Hematopoietic multipotent progenitor cell treated with erythropoietin and hydrocortisone succinate and interleukin-3 and kit ligand, for 17 days (in vitro differentiated cells): ENCODE measurements at places on chromosomes 2 and 18.

DNA sequence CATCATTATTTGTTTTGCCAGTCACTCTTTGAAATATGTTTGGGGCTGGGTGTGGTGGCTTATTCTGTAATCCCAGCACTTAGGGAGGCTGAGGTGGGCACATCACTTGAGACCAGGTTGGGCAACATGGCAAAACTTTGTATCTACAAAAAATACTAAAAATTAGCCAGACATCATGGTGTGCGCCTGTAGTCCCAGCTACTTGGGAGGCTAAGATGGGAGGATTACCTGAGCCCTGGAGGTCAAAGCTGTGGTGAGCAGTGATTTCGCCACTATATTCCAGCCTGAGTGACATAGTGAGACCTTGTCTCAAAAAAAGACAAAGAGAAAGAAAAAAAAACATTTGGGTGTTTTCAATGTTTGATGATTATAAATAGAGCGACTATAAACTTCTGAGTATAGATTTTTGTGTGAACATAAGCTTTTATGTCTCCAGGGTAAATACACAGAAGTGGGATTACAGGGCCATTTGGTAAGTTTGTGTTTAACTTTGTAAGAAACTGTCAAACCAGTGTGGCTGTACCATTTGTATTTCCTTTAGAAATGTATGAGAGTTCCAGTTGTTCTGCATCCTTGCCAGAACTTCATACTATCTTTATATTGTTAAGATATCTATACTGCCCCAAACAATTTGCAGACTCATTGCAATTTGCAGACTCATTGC is 15.8 kb downstream of the BIRC6 start:
- no peak for DNase-seq

- DNase-seq, result peak; percentile 21
Measured at GRCh38 chr18:657311-658000, at the start of gene TYMS. TSS of gene TYMS (plus strand) at chr18:657653. CDS start at chr18:657743, 90 bp downstream.

- peak; percentile 64 for DNase-seq
Measured at GRCh38 chr2:197777823-197778407, 7.2 kb downstream of the BOLL start.

DNA sequence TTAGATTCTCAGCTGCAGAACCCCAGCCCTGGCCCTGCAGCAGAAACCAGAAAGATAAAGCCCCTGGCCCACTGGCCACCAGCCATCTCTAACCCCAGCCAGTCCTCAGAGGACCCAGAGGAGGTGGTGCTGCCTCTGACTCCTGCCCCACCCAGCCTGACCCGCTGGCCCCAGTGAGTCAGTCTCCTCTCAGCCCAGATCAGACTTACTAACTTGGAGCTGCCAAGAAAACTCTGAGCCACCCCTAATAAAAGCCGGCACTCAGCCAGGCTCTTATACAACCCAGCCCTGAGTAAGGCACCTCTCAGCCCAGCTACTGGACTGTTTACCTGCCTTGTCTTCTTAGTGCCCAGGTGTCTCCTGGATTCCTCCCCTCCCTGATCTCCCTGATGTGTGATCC is 2.0 kb downstream of the SLC14A2 start:
- DNase-seq, result no peak

DNA sequence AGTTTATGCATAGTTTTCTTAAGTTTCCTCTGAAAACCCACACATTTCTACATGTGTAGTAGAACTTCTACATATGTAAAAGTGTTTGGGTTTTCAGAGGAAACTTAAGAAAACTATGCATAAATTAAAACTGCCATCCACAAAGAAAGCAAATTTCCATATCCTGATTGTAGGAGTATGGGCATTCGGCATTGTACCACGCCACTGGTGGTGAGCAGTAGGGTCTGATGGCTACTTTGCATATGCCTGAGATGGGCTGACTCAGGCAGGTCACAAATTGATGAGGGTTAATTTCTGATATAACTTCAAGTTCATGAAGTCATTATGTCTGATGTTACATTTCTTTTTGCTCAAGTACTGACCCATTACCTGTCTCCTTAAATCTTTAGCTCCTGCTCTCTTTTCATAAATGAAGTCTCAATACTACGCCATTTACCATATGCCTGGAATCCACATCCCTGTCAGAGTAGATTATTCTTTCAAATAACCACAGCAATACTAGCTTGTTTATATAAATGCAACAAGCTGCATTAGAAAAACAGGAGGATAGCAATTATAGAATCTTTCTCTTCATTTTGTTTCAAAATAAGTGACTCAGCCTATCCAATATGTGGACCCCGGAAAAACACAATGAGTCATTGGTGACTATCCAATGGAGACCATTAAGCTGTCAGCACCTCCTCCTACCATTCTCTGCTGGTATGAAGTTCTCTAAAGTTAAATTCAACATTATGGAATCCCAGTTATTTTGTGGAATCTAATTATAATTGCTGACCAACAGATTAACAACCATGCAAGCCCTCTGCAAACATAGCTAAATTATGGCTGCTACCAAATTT is 355.2 kb upstream of the UBE2E3 start:
- DNase-seq, result no peak

DNA sequence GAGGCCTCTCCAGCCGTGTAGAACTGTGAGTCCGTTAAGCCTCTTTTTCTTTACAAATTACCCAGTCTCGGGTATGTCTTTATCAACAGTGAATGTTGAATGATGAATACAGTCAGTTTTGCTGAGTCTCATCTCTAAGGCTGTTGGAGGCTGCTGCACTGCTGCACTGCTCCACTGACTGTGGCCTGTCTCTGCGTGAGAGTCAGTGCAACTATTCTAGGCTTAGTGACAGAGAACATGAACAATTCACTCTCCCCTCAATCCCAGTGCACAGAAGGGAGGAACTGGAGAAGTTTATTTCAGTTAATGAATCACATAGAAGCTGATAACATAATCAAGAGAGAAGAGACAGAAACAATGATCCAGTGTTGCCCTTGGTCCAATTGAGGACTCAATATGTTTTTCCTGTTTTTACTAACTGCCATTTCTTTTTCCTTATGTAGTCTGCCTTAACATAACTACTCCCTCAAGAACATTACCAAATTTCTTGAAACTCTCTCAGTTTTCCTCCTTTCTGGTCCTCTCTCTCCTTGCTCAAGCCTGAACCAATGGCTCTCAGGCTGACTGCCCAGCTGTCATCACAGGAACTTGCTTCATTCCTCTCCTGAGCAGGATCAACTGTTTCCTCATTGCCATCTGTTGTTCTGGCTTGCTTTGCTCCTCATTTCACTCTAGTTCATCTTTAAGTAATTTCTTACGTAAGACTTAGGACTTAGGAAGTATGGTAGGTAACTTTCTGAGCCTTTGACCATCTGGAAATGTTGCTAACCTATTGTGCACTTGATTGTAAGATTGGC is 483.2 kb downstream of the METTL4 start:
- no peak for DNase-seq

DNA sequence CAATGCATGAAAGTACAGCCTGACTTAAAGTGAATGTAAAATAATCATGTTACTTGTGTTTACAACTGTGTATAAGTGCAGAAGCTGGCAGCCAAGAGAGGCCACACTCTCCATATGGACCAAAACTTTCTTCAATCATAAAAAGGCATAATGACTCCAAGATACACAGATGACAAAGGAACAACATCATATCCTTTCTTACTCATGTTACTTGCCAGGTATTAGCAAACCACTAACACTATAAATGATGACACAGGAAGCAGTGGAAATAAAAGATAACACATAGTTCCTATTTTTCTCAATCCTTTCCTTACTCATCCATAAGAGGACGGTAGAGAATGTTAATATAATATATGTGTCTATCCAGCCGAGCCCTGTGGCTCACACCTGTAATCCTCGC is 400.0 kb upstream of the CDH2 start:
- DNase-seq, result no peak

DNA sequence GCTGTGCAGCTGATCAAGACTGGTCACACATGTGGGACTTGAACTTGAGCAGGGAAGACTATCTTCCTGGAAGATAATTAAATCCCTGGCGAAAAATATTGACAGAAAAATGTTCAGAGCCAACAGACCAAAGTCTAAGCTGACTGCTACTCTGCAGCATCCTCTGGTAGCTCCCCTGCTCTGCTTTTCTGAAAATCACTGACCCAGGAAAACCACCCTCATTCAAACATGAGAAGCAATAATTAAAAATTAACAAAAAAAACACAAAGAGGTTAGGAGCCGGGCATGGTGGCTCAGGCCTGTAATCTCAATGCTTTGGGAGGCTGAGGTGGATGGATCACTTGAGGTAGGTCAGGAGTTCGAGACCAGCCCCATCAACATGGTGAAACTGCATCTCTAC is 151.9 kb downstream of the SCG2 start:
- no peak for DNase-seq

DNA sequence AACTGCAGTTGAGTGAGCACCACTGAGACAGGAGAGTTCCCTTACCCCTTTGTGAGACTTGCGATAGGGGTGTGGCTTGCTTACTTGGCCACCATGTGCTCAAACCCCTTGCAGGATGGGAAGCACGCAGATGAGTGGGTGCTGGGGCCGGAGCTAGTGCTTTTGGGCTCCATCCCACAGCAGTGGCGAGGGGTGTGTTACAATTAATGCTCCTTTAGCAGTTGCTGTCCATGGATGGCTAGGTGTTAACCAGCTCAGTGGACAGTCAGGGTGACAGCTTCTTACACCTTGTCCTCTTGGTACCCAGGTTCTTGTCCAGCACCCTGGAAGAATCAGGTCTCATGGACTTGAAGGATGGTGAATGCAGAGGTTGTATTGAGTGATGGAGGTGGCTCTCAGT is 103.9 kb downstream of the SH3RF3 start:
- DNase-seq, result no peak
